ENCODE measurements at places on chromosomes 2 and 18.

DNA sequence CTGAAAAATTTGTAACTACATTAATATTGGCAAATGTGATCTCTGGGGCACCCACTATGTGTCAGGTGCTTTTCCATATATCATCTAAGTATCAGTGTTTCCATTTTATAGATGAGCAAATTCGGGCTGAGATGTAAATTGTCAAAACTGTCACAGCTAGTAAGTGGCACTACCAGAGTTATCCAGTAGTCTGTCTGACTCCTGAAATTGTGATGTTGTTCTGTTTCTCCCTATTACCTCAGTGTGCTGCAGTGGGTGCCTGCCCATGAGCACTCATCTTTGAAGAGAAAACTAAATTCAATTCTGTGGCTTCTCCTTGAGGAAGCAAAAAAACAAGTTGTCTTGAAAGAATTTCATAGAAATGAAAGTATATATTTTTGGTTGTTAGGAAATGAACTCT is 467.4 kb upstream of the FANCL start:
- no peak for DNase-seq

DNA sequence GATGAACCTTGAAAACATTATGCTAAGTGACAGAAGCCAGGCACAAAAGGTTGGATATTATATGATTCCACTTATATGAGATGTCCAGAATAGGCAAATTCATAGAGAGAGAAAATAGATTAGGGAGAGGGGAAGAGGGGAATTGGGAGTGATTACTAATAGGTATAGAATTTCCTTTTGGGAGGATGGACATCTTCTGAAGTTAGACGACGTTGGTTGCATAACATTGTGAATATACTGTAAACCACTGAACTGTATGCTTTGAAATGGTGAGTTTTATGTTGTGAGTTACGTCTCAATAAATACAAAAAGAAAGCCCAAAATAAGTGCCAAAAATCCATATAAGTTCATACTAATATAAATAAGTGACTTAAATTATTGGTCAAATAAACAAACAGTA is 18.6 kb upstream of the CYP26B1 start:
- DNase-seq: no peak

- no peak for DNase-seq
Measured at GRCh38 chr2:104866122-104866864, 12.4 kb downstream of the POU3F3 start.

DNA sequence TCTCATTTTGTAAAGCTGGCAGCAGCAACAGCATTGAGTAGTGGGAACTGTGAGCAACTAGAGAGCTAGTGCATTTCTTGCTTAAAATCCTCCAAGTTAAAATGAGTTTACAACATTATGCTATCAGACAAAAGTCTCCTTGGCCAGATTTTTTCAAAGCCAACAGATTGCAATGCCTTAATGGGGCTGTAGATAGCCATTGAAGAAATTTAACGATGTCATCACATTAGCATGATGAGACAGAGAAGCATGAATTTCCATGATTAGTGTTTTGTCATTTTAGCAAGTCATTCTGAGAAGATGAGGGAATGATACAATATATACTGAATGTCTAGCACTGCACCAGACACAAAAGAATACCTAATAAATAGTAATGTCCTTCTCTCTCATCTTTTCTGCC is 307.5 kb upstream of the REG3G start:
- no peak for DNase-seq

GRCh38 chr2:67709835-67710234 is 312.7 kb downstream of the ETAA1 start:
- no peak for DNase-seq

GRCh38 chr2:191569025-191569424 is 108.9 kb upstream of the NABP1 start:
- DNase-seq: no peak

GRCh38 chr2:1504311-1504750 is 91.1 kb downstream of the TPO start:
- DNase-seq: no peak

GRCh38 chr2:238376884-238377391 is 49.8 kb upstream of the ASB1 start:
- DNase-seq: no peak

DNA sequence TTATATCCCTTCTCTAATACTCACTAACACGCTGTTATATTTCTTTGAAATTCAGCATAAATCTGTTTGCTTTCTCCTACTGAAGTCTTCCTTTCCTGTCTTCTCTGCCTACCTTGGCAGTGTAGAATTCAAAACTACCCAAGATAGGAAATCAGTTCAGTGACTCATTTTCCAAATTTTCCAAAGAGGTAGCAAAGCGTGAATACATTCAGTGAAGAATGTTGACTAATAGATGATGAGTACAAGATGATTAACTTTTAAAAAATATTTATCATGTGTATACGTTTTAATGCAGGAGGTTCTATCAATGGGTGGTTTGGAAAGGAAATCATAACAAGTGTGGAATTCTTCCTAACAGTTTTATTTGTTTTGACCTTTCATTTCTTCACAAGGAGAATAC is 201.9 kb upstream of the SLC8A1 start:
- DNase-seq: no peak

DNA sequence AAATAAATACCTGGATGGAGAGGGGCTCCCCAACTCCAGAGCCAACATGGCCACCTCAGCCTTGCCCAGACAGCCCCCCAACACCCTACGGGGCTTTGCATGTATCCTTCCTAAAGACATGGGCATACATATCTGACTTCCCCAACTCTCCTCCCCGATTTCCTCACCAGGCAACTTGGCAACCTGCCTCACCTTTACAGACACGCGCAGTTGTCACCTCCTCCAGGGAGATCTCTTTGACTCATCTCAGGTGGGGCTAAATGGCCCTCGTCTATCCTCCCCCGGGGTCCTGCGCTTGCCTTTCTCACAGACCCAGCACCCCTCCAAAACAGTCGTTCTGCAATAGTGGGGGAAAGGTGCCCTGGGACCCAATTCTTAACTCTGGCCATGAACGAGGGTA is 10.6 kb upstream of the BIN1 start:
- DNase-seq: no peak

GRCh38 chr2:167689444-167689843 is 558.0 kb downstream of the STK39 start:
- no peak for DNase-seq

- no peak for DNase-seq
Measured at GRCh38 chr2:104702031-104702850, 151.7 kb upstream of the POU3F3 start.

DNA sequence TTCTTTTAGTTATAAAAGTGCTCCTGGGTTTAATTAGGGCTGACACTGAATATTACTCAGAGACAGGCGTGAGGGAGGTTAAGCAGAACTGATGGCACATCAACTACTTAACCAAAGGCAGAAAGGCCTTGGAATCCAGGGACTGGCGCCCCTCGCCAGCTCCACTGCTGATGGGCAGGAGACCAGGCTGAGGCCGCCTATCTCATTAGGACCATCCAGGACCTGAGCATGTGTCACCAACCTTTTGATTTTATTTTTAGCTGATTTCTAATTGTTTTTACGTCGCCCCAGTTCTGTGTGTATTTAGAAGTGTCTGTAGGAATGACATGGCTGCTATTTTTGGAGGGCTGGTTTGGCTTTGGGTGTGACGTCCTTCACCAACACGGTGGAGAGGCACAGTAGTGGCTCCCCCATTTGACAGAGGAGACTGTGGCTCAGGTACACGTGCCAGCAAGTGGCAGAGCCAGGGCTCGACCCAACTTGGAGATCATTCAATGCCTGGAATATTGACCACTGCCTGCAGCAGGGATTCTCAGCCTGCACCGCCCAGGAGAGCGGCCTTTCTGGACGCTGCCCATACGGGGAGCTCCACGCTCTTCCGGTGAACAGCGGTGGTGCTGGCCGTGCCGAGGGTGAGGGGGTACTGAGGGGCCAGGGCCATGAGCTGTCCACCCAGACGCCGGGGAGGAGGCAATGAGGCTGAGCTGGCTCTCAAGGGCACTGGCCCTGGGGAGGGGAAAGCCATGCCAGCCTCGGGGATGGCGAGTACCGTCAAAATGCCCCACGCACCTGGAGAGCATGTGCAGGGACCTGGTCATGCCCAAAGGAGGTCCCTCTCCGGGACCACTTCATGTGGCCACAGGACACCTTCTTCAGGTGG is 205.7 kb downstream of the ASB1 start:
- no peak for DNase-seq

- DNase-seq: no peak
Measured at GRCh38 chr2:84897773-84898172, 7.7 kb upstream of the TMSB10 start.

DNA sequence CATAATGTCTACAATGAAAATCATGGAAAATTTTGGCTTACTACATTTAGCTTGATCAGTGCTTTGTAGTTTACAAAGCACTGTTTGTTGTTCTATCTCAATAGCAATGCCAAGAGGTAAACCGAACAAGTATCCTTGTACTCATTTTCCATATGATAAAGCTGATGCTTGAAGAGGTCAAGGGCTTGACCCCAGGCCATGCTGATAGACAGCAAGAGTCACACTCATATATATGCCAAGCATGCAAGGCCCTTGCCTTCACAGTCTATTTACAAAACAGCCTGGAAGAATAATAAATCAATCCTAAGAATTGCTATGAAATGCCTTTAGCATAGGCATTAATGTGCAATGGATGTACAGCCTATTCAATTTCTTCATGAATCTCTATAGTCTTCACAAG is 71.8 kb downstream of the SLC8A1 start:
- DNase-seq: no peak

DNA sequence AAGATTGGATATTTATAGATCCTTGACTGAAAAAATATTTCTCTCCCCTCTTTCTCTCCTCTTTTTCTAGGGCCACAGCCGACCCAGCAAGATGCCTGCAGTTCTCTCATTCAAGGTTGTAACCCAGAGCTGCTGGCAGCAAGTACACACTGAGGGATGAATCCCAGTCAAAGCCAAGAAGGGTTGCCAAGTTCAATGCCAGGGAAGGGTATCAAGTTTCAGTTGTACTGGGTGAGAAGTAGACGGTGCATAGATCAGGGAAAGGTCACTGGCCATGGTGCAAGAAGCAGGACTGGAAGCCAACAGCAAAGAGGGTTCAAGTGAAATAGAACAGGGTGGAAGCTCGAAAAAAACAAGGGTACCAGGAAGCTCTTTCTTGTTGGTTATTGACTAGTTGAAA is 170.2 kb downstream of the NRP2 start:
- no peak for DNase-seq

GRCh38 chr2:75547345-75548035 is 13.2 kb downstream of the EVA1A start:
- DNase-seq: no peak

DNA sequence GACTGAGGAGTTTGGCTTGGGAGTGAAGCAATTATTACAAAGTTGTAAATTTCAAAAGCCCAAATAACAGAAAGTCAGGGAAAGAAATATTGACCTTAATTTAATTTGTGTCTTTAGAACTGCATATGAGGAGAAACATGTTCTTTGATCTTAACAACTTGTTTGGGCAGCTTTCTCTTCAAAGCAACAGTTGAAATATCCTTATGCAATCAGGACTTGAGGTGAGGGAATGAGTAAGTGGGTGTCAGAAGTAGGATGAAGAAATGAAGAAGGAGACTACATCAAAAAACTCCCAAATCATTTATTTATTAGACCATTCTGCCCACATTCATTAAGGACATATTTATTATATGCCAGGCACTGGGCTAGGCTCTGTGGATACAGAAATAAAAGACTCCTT is 129.4 kb downstream of the GCA start:
- no peak for DNase-seq

- no peak for DNase-seq
Measured at GRCh38 chr2:101007415-101008345, 5.6 kb downstream of the RPL31 start.
